ENCODE measurements at places on chromosomes 3 and 15.
A peak's percentile ranks its signal among the peaks of the same experiment; 100 is the strongest.

GRCh38 chr3:31934018-31934417, 47.0 kb downstream of the OSBPL10 start:
- DNase-seq: no peak

DNA sequence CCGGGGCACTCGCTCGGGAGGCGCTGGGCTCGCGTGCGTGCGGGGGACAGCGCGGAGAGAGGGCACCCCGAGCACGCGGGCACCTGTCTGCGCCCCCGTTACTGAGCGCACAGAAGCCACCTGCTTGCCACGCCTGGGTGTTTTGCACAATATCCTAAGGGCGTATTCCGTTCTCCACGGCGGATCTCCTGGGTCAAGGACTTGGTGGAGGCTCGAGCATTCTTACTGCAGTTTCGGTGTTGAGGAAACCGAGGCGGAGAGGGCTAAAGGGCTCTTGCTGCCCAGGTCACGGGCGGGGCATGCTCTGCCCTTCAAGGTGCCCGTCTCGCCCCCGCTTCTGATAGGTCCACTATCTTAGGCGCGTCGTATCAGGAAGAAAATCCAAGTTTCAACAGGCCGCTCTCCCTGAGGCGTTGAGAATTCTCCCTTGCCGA, 526 bp downstream of the GPD1L start:
- no peak for DNase-seq

- no peak for DNase-seq
These were observed 225.0 kb downstream of the EPHA3 start for GRCh38 chr3:89332386-89332785.

DNA sequence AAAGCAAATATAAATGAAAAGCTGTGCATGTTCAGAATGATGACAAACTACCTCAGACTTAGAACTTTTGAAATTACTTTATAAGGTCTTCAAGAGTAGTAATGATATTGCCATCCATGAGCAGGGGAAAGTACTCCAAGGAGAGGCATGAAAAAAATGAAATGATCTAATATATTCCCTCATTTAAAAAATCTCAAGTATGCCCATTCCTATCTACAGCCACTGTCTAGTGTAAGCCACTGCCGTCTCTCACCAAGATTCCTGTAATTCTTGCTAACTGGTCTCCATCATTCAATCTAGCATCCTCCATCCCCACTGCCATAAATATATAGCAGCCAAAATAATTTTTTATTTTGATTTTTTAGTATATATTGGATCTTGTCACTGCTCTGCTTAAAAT, 258.8 kb downstream of the PLOD2 start:
- no peak for DNase-seq

DNA sequence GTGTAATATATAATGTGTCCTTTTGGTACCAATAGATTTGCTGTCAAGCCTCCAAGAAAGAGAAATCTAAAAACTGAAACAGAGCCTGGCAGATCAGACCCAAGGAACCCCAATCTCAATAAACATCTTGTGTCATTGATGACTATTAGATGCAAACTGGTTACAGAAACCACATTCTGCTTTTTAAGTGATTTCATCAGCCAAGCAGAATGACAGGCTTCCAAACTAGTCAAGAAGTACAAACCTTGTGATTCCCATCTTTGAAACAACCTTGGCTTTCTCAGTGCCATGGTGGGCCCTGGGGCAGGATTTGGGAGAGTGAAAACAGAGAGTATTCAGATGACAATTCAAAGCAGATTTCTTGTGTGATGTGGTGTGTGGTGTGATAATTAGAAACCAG, 45.6 kb upstream of the STRIT1 start:
- DNase-seq: no peak

DNA sequence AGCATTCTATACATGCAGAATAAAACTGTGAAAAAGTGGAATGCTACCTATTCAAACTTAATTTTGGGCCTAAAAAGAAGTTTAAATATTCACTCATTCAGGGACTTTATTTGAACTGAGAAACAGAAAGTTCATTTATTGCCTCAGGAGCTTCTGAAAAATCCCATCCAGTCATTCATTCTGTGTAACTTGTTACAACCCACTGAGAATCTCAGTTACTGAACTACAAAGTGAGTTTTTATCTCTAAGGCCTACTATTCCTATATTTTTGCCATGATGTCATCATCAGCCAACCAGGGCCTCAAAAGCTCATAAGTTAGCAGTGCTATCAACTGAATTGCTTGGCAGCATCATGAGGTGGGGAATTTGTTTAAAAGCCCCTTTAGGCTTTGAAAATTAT, 98.0 kb upstream of the BOC start:
- no peak for DNase-seq

- no peak for DNase-seq
These were observed 53.2 kb downstream of the CHAC1 start for GRCh38 chr15:41006479-41006878.

DNA sequence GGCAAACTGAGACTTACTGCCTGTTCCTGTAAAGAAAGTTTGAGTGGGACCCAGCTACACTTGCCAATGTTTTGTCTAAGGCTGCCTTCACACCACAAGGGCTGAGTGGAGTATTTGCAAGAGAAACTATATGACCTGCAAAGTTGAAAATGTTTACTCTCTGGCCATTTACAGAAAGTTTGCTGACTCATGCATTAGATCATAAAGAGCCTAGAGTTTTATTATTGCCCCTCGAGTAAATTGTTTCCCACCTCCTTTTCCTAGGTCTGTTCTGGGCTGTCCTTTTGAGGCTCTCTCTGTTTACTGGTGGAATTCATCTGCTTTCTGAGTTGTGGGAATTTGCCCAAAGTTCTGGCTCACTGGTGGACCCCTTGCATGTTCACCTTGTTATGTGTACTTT, 6.7 kb upstream of the PROK2 start:
- no peak for DNase-seq

- no peak for DNase-seq
These were observed 782 bp upstream of the UACA start for GRCh38 chr15:70763950-70764730.

DNA sequence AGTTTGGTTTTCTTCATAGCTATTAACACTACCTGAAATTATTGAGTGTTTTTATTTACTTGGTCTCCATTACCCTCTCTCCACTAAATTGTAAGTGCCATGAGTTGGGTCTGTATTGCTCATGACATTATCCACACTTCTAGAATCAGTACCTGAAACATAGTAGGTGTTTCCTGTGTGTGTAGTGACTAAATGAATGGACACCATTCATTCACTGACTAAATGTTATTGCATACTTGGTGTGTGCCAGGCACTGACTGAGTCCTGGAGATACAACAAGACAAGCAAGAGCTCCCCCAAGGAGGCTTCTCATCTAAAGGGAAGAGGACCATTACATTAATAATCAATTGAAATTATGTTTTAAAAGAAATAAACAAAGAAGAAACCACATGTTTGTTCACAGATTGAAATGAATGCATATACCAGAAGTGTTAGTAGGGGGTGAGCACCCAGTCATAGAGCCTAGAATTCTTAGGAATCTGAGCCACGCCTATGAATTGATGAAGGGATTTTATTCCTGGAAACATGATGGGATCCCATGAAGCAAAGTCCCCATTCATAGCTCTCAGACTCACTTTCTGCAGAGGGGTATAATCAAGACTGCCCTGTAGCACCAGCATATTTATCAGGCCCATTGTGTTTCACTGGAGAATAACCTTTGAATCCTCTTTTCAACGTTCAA, 31.7 kb upstream of the ATOSA start:
- no peak for DNase-seq

GRCh38 chr3:153855772-153856171, 265.4 kb upstream of the ARHGEF26 start:
- DNase-seq: no peak

DNA sequence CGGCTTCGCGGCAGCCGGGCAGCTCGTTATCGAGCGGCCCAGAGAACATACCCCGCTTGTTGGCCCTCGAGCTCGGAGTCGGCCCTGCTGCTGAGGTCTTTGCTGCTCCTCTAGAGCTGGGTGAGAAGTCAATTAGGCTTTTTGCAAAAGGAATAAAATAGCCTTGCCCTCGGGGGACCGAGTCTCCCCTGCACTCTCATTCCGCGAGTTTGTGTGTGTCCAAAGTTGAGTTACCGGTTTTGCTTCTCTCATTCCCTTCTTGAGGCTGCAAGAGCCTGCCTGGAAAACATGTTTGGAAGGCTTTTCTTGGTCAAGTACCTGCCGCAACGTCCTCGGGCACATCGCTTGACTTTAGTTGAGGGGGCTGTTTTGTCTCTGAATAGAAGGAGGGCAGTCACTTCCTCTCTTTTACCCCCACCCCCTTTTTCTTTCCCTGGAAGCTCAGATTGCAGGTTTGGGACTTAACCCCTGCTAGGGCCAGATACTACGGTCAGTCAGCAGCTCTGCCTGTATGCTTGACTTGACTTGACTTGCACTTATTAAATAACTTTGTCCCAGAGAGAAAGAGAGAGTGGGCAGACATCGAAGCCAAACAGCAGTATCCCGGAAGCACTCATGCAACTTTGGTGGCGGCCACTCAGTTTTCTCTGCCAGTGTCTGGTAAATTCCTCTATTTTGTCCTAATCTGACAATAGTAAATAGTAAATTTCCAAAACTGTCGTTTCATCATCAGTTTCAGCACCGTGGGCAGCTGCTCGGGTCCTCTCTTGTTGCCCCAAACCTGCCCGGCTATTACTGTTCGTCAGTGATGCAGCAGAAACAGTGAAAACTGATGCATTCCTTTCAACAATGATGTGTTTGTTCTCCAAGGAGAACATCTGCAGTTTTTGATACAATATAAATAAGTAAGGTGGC, 609 bp downstream of the RNF13 start:
- no peak for DNase-seq

GRCh38 chr15:63764124-63764803, 69.5 kb downstream of the HERC1 start:
- no peak for DNase-seq

DNA sequence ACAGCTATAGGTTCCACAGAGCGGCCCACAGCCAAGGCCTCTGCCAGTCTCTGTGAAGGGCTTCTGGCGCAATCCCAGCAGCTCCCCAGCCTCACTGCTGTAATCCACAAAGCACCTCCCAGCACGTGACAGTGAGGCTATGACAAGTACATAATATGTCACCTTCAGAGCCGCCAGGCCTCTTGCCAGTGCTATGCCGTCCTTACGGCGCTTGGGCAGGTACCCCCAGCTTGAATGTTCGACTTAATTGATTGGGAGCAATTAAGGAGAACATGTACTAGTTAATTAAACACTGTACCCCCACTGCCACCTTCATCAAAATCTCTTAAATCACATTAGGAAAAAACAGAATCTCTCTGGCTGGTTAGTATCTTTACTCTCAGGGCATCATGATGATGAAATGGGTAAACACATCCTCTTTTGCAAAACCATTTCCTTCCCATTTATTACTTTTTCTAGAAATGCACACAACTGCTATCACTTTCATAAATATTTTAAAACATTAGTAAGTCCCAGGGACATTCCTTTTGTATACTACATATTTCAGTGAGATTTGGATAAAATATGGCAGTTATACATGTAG, 169.9 kb downstream of the XXYLT1 start:
- DNase-seq: peak; percentile 76

- DNase-seq: no peak
These were observed 123.4 kb downstream of the ATP10A start for GRCh38 chr15:25739687-25740121.

DNA sequence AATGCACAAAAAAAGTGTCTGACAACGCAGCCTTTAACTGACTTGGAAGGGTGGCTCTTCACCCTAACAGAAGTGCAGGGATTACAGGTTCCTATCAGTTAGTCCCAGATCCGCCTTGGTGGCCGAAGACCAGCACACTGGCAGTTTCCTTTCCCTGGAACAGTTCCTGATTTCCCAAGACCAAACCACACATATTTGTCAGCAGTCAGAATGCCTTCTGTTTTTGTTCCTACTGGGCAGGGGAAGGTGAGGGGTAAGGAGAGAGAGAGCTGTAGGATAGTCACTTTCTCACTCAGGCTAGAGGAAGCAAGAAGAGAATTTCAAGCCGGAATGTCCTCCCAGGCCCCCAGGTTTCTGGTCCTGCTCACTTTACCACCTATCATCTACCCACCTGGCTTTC, 9.2 kb downstream of the CXCR6 start:
- DNase-seq: no peak

DNA sequence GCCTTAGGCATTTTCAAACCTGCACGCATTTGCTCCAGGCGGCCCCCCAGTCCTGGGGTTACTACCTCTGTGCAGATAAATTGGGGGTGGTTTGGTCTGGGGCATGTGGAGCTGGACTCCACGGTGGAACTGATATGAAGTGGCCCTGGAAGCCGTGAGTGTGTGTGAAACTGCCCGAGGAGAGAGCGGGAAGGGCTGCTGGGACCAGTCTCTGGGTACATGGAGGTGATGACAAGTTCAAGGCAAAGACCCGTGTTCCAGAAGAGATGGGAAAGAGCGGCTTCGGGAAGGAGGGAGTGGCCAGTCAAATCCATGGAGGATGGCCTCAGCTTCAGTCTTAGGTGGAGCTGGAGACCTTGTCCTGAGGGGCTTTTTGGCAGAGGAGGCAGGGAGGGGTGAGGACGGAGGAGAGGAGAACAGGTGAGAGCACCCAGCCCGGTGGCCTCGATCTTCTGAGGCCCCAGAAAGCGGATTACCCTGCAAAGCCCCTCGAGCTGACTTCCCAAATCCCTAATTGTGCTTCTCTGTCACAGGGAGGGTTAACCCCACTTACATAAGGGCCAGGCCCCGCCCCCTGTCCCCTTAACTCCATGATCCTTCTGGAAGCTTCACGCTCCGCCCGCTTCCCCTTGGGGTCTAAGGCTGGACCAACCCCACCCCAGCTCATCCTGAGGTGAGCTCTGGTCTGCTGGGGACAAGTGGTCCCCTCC, 1.9 kb upstream of the NR2E3 start:
- no peak for DNase-seq

Data from fibroblast of skin of left quadriceps (primary cell).